ENCODE measurements at places on chromosomes 12 and 14.

GRCh38 chr12:1691123-1692007 lies 495 bp downstream of the ADIPOR2 start:
- DNase-seq = peak; percentile 7

GRCh38 chr12:104455578-104456416 lies 951 bp upstream of the CHST11 start:
- no peak for DNase-seq

DNA sequence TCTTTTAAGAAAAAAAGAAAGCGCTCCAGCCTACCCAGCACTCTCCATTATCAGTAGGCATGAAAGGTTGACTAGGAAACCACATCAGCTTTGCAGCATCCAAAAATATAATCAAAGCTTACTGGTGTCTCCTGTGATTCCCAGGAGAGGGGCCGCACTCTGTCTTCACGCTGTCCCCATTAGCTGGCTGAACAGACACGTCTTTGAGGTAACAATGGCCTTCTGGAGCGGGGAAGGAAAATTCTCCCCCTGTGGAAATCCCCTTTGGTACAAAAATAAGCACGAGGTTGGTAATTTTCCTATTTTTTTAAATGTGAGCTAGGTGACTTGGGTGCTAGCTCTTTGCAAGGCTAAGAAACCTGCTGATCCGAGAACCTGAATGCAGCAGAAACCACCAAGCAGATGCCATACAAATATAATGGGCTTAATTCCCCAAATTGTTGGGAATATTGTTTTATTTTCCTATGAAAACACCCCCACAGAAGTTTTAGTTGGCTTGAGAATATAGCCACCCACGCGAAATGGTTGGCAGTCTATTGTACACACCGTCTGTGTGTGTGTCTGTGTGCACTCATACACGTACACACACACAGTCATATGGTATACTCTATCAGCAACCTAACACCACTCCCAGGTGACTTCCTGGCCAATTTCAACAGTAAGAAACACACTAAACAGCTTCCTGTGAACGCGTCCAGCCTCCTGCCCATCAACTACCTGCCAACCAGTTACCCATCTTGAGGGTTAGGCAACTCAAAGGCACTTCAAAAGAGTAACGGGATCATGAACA lies 71.2 kb downstream of the KSR2 start:
- DNase-seq = no peak

- DNase-seq = no peak
Observed at GRCh38 chr12:203074-203461, 10.9 kb downstream of the SLC6A12 start.

DNA sequence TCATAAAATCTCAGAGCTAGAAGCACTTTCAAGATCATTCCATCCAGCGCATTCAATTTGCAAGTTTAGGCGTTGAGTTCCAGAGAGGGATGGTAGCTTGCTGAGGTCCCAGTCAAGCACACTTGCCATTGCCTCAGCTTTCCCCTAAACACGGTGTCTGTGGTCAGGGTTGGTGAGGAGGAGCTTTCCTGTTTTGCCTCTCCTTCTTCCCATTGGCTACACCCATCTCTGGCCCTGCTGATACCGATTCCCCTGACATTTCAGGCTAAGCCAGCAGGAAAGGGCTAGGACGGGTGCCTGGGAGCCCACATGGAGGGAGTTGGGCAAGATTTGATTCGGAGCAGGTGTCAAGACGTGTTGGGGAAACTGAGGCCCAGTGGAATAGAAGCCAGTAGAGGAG lies 9.1 kb downstream of the NFATC4 start:
- no peak for DNase-seq

DNA sequence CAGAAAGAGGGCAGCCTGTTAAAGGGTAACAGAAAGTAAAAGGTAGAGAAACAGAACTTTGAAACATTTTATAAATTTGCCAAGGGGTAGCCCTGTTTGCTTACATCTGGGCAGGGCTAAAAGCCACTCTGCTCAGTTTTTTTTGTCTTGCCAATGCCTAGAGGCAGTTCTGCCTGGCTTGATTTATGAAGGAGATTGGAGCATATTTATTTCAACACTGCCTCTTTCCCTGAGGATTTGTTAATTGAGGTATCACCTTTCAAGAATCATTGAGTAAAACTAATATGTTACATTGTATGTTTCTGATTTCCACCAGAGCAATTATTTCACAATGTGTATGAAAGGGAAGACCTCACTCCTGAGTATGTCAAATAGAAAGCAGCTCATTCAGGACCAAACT lies 160.8 kb downstream of the GXYLT1 start:
- DNase-seq = no peak

DNA sequence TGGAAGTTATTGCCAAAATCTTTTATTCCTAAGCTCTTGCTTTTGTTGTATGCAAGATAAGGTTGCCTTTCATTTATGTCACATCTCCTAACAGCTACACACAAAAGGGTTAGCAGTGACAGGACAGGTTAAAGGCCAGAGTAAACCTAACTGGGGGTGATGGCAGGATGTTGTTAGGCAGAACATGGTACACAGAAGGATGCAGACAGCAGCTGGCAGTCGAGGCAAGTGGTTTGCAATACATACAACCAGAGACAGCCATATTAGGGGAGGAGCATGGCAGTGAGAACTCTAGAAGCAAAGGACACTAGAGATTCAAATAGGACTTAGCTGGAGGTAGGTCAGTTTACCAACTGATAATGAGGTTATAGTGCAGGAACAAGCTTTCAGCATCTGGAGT lies 2.7 kb upstream of the ABCD2 start:
- DNase-seq = no peak

DNA sequence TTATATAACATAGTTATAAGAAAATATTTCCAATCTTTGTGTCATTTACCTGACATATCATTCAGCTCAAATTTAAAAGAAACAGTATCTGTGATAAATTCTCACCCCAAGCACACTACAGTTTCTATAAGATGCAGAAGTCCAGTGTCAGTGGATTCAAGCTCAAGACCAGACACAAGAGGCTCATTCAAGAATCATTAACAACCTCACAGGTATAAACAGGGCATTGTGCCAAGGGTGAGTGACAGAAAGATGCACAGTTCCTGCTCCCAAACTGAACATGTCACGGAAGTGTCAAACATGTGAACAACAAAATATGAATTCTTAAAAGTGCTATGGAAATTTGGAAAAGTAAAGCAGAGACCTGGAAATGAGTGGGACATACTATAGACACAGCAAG lies 12.8 kb downstream of the ATP2B1 start:
- no peak for DNase-seq

- no peak for DNase-seq
Observed at GRCh38 chr14:92556863-92557543, 43.4 kb downstream of the RIN3 start.

DNA sequence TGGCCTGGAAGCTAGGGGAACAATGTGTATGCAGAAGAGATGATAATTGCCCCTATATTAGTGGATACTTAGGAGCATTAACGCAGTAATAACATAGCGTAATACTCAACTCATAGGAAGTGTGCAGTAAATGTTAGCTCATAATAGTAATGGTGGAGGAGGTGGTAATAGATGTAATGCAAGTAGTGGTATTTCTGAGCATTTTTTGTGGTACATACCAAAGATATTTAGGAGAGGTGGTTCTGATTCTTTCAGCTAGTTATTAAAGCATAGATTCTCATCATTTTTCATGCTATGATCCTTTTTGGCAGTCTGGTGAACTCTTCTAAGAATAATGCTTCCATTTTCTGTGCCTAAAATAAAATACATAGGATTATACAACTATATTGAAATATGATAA lies 233.1 kb downstream of the PTPRO start:
- DNase-seq = no peak

GRCh38 chr12:94849411-94849976 lies 154.0 kb downstream of the NDUFA12 start:
- no peak for DNase-seq

DNA sequence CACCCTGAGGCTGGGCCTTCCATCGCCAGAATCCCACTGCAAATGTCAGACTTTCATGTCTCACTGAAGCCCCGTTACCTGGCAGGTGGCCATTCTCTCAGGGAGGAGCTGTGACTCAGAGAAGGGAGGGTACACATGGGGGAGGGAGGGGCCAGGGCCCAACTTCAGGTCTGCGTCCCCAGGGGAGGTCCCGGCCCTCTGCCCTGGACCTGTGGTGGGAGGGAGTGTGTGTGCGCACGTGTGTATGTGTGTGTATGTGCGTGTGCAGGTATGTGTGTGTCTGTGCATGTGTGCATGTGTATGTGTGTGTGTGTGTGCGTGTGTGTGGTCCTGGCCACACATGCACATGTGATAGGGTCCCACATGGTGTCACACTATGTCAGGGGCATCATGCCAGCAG lies 50.9 kb downstream of the MVK start:
- DNase-seq = no peak

- DNase-seq = peak; percentile 18
Observed at GRCh38 chr14:68733086-68733914, 59.6 kb downstream of the ZFP36L1 start.

DNA sequence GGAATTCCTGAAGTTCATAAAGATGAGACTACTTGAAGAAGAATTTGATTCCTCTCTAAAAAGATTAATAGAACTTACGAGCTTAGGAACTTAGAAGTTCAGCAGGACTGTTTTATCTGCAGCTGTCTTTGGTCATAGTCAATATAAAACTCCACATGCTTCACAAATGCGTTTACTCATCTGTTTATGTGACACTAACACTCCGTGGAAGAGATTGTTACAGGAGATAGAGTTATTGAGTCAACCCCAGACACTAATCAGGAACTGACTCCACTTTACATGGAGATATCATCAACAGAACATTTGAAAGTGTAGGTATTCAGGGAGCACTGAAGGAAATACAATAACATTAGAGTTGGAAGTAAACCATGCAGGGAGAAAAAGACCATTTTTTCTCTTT lies 92.8 kb downstream of the LRFN5 start:
- no peak for DNase-seq

DNA sequence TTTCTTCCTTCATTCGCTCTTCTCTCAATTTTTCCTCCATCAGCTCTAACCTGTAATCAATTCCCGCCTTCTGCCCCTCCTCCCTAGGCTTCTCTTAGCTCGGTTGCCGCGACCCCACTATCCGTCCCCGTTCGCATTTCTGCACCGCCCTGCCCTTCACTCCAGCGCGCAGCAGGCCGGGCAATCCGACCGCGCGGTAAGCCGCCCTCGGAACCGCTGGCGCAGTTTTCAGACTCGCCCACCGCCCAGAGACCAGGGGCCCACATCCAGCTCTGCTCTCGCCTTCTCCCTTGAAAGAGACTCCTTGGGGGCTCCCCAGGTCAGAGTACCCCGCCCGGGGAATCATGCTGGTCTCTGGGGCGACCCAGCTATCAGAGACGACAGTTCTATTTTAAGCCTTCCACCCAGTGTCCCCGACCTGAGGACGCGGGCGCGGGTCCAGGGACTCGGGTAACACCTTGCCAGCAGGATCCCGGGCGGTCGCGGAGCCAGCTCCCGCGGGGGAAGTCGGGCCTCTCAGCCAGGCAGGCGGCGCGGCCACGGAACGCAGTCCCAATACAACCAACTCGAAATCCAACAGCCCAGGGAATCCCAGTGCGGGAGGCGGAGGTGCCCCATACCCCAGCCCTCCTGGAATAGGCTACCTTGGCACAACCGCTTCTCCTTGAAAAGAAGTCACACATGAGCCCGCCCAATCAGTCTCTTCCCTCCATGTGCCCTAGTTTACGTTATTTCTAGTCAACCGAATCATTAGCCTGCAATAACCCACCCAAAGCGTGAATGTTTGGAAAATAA lies 5.7 kb upstream of the SLC38A4 start:
- no peak for DNase-seq
